ENCODE measurements at places on chromosomes 6 and 20.

GRCh38 chr6:169163411-169163901 lies 90.2 kb downstream of the THBS2 start:
- no peak for DNase-seq

DNA sequence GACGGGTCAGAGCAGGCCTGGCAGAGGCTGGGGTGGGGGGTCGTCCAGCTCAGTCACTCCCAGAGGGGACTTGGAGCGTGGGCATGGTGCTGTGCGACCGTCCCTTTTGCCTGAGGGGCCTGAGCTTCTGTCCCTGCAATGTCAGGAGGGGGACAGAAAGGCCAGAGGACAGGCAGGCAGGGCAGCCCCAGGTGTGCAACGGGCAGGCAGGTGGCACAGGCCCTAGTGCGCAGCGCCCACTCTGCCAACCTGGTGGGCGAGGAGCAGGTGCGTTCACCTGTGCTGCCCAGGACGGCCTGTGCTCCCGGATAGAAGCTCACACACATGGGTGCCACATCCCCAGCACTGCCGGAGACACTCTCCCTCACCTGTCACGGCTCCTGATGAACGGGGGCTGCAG lies 78.7 kb upstream of the SLCO4A1 start:
- DNase-seq = no peak

DNA sequence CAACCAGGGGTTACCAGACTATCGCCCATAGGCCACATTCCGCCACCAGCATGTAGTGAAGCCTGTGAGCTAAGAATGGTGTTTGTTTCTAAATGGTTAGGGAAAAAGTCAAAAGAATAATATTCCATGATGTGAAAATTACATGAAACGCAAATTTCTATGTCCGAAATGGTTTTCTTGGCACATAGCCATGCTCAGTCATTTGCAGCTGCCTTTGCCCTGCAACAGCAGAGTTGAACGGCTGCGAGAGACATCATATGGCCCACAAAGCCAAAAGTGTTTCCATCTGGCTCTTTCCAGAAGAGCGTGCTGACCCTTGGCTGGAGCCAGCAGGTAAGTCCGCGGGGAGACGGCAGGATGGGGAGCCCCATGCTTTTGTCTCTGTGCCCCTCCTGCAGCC lies 60.7 kb downstream of the FAM120B start:
- no peak for DNase-seq

DNA sequence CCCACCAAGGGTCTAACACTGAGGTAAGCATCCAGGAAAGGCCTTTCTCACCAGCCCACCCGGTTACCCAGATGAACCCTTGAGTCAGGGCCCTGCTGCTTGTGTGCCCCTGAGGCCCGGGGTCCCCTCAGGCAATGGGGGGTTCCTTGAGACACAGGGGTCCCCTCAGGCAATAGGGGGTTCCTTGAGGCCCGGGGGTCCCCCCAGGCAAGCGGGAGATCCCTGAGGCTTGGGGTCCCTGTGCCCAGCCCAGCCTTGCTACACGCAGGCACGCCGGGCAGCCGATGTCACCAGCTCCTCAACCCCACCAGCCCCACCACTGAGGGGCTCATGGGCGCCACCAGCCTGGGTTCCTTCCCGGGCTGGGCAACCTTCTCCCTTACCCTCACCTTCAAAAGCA lies 247.2 kb downstream of the TTLL2 start:
- DNase-seq = no peak

DNA sequence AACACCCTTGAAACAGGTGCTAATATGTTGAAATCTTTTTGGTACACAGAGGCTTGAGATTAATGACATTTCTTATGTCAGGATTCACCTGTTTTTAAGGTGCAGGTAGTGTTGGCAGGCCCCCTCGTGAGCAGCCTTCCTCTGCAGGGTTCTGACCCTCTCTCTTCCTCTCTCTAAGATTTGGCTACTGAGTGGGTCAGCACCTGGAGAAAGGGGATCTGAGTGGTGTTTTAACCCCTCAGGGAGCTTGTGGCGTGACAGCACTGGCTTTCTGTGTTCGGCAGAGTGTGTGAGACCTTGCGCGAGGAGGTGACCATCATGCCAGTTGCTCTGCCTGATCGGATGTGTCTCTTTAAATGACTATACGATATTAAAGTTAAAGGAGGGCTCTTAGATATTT lies 37.1 kb downstream of the HIVEP1 start:
- DNase-seq = no peak

GRCh38 chr6:69391106-69391505 lies 405.7 kb downstream of the LMBRD1 start:
- no peak for DNase-seq

DNA sequence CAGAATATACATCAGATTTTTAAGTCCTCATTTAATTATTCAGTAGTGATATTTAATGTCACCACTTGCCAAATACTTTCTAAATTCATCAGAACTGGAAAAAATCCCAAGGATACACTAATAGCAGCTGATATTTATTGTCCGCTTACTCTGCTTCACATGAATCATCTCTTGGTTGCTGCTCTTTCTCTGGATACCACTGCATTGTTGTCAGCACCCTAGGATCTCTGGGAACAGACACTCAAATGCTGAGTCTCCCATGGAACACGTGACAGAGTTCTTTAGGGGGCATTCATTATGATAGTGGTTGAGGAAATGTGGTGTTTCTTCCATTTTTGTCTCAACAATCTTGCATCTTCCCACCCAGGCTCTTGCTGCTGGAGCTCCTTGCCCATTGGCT lies 318.0 kb downstream of the RFPL4B start:
- DNase-seq = no peak

DNA sequence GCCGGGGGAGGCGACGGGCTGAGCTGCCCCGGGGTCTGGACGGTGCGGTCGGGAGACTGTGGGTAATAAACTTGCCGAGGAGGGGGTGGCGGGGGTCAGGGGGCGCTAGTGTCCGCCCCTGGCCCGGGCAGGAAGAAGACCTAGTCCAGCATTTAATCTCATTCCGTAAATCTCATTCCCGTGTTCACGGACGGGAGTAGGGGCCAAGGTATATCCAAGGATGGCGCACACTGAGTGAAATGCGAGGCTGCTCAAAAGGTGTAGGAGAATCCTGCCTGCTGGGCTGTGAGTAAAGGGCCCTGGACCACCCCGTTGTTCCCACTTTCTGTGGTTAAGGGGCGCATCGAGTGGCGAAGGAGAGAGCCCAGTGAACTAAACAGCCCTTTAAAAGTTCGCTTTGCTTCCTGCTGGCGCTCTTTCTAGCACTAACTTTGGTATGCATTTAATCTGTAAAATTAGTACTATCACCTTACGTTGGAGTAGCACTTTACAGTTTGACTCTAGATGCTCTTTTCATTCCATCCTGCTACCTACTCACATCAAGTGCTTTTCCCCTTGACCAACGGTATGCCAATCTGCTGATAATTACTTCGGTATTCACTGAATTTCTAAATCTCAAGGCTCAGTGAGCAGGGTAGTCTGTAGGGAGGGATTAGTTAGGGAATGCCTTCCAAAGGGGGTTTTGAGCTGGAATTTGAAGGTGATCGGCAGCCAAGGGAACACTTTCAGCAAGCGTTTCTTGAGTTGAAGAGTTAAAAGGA lies 730 bp downstream of the PARD6B start:
- DNase-seq = no peak

DNA sequence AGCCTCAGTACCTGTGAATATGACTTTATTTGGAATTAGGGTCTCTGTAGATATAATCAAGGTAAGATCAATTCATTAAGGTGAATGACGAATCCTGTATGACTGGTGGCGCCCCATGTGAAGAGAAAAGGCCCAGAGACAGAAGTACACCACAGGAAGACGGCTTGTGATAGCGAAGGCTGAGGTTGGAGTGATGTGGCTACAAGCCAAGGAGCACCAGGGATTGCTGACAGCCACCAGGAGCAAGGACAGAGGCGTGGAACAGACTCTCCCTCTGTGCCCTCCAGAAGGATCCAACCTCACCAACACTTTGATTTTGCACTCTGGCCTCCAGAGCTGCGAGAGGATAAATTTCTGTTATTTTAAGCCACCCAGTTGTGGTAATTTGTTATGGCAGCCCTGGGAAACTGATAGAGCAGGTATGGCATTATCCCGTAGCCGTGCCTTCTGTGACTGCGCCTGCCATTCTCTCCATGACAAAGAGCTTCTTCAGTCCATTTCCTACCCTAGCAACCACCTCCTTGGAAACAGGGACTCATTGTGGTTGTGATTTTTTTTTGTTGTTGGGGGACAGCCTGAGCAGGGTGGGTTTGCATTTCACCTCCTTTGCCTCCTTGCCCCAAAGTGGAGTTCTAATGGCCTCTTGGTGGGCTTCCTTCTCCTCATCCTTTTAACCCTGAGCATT lies 29.6 kb downstream of the PTK7 start:
- no peak for DNase-seq

DNA sequence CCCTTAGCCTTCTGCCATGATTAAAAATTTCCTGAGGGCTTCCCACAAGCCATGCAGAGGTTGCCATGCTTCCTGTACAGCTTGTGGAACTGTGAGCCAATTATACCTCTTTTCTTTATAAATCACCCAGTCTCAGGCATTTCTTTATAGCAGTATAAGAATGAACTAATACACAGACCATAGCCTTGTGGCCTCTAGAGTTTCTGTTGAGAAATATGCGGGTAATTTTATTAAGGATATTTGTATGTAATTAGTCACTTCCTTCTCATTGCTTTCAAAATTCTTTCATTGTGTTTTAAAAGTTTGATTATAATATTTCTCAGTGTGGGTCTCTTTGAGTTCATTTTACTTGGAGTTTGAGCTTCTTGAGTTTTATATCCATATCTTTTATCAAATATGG lies 484.9 kb downstream of the COL12A1 start:
- no peak for DNase-seq

DNA sequence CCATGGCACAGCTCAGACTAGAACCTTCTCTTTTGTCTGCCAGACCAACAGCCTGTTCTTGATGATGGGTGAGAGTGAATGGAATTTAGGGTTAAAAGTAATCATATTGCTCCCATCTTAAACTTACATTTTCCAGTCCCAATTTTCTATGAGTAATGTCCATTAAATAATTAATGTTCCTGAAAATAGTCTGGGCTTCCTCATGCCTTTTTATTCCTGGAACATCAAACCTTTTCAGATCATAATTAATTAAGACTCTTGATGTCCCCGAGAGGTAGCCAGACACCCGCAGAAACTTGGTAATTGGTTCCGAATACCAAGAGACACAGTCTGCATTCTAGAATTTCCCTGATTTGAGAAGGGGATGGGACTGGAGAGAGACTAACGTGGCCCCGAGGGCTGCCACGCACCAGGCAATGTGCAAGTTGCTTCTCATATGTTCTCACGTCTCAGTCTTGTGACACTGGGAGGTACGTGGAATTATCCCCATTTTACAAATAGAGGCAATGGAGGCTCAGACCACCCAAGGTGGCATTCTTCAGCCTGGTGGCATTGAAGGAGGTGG lies 78.6 kb upstream of the TOX2 start:
- no peak for DNase-seq

DNA sequence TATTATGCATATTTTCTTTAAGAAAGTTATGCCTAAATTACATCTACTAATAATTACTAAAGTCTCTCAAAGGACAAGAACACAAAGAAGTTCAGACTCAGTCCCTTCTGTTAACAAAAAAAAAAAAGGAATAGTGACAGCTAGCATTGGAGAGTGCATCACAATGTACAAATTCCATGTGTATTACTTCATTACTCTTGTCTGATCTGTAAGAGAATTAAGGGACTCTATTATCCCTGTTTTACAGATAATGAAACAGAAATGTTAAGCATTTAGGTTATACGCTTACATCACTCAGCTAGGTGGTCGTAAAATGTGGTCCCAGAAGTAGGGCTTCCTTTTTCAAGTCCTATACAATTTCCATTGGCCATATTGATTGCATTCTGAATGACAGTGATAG lies 17.2 kb upstream of the VNN1 start:
- DNase-seq = no peak

DNA sequence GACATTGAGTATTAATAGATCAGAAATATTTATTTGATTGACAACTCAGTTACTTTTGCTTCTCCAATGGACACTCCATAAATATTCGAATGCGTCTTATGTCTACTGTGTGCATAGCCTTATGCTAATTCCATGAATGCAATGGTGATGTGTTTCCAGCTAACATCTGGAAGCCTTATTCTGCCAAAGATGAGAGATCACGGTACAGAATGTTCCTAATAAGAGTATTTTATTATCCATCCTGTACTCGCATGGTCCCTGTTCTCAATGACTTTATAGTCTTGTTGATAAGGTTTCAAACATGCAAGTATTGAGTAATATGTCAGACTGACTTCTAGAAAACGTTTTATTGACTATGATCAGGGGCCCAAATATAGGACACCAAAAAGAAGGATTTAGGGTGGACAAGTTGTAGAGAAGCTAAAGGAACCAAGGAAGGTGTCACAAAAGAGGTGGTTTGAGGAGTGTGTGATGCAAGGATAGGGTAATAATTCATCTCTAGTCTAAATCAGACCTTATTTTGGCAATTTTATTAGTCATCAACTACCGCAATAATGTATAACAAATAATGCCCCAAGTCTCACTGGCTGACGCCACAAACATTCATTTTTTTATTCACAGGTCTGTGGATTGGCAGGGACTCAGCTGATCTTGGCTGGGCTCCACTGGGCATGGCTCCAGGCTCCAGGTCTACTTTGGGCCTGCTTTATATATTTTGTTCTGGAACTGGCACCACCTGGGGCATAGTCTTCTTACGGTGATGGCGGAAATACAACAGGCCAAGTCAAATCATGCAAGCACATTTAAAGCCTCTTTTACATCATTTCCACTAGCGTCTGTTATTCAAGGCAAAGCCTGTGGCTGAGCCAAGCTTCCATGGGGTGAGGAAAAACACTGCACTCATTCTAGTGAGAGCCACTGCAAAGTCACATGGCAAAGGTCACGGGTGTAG lies 24.5 kb upstream of the CD83 start:
- no peak for DNase-seq

GRCh38 chr6:129853996-129854711 lies 7.0 kb downstream of the TMEM244 start:
- DNase-seq = no peak

GRCh38 chr6:84027340-84028181 lies 6.0 kb upstream of the MRAP2 start:
- DNase-seq = no peak

GRCh38 chr6:26122402-26122792 lies 35.2 kb downstream of the HFE start:
- no peak for DNase-seq
